ENCODE measurements at places on chromosomes 1 and 21.

GRCh38 chr1:68623700-68624099, 126.8 kb upstream of the DEPDC1 start:
- no peak for DNase-seq

GRCh38 chr21:44483288-44484237, 28.3 kb downstream of the LRRC3 start:
- no peak for DNase-seq

DNA sequence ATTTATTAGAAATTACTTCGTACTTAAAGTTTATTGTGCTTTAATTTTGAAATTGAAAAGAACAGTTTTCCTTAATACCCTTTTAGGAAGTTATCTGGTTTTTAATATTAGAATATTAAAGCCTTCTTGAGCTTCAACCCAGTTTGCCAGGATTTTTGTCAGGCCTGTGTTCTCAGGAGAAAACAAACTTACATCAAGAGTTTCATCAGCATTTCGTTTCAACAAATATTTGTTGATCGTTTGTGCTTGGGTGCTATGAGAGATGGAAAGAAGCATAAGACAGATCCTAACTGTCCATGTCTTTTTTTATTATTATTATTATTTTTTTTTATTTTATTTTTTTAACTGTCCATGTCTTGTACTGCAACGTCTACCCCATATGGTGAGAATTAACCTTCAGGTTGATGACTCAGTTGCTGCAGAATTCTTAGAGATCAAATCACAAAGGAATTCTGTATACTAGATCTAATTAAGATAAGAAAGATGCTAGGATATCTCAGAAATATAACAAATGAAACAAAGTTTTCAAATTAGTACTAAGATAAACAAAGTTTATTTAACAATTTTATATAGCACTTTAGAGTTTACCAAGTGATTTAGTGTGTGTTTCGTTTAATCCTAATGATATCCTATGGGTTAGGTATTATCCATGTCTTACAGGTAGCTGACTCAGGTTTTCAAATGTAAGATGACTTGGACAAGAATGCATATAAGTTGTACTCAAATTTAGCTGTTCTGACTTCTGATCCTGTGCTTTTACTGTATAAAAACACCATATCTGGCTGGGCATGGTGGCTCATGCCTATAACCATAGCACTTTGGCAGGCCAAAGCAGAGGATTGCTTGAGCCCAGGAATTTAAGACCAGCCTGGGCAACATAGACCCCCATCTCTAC, 14.3 kb downstream of the FBXO28 start:
- DNase-seq, result no peak

DNA sequence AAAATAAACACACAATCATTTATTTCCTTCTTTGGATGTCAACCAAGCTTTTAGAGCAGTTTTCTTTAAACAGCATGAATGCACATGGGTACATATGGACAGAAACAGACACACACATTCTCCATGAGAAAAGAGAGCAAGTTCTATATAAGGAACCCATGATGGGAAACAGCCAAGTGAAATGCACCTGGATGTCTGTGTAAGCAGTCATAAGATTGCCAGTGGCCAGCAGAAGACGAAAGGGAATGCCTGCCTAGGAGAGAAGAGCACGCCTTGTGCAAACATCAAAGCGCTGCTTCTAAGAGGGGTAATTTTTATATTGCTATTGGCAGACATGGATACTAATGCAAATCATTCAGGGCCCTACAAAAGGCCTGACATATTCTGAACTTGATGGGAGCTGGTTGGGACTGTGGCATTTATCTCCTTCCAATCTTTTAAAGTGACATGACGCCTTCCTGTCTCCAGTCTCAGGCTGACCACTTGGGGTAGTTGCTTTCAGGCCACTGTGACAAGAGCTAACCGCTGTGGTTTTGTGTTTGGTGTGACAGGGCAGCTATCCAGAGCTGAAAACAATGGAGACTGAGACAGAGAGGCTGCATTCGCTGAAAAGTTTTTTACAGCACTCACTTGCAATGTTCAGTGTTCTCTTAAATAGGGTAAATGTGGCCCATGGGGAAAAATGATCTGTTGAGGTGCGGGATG, 75.0 kb upstream of the DPT start:
- DNase-seq, result no peak

GRCh38 chr1:173914366-173914871, 2.7 kb downstream of the SERPINC1 start:
- DNase-seq, result no peak
